ENCODE measurements at places on chromosomes 3 and 15.

- DNase-seq, result no peak
Observed at GRCh38 chr3:187849016-187849654, 103.9 kb upstream of the BCL6 start.

- no peak for DNase-seq
Observed at GRCh38 chr3:111215481-111215880, 143.9 kb downstream of the NECTIN3 start.

- no peak for DNase-seq
Observed at GRCh38 chr15:31235311-31236183, 91.1 kb upstream of the KLF13 start.

- DNase-seq, result no peak
Observed at GRCh38 chr3:107384907-107385306, 7.7 kb downstream of the CCDC54 start.

GRCh38 chr3:151316267-151316991 lies at the start of gene GPR87:
Gene GPR87, minus strand, starts transcription at chr3:151316820. Its CDS starts 16,720 bp downstream, at chr3:151300100.
- peak; percentile 19 for DNase-seq

Data from activated CD4-positive, alpha-beta T cell treated with anti-CD3 and anti-CD28 coated beads, Interleukin-2, amount 50 U/mL, for 48 hours (primary cell).